ENCODE measurements at places on chromosomes 12 and 14.

- DNase-seq, result no peak
Measured at GRCh38 chr12:91944637-91945036, 201.0 kb downstream of the BTG1 start.

- no peak for DNase-seq
Measured at GRCh38 chr12:22283508-22283907, 51.0 kb downstream of the ST8SIA1 start.

- no peak for DNase-seq
Measured at GRCh38 chr12:16622338-16622737, 16.4 kb upstream of the LMO3 start.

DNA sequence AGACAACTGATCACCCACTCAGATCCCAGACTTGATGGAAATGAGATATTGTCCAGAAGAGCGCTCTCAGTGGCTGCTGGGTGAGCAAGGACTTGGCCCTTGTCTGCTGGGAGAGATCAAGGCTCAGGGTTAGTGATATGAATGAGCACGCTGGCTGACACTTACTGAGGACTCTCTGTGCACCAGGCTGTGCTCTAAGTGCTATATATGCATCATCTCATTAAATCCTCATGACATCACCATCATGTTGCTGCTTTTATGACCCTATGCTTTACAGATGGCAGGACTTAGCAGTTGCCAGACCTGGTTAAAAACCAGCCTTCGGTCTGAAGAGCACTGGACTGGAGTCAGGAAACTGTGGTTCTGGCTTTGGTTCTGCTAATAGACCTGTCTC, 260.9 kb downstream of the VRK1 start:
- no peak for DNase-seq

DNA sequence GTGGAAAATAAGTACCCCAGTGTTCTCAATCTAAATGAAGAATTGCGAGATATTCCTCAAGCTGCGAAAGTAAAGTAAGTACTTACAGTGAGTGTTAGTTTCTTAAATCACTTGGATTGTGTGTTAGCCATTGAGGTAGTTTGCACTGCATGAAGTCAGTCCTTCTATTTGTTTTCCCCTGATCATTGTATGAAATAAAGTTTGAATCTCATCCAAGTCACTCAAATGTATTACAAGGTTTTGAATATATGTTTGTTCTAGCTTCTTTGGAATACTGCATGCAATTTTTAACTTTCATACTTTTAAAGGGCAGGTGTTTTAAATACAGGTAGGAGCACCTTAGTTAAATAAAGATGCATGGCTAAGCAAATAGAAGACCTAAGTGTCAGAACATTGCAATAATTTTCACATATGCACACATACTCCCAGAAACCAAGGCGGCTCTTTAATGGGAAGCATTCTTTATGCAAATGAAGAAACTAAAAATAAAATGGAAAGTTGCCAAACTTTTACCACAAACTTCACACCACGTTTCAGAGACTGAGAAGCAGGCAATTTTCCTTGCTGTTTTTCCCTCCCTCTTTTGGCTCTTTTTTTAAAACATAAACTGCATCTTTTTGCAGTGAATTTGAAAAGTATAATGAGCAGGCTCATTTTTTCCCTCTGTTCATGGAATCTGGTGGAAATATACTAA, 105.6 kb downstream of the GPR135 start:
- no peak for DNase-seq

DNA sequence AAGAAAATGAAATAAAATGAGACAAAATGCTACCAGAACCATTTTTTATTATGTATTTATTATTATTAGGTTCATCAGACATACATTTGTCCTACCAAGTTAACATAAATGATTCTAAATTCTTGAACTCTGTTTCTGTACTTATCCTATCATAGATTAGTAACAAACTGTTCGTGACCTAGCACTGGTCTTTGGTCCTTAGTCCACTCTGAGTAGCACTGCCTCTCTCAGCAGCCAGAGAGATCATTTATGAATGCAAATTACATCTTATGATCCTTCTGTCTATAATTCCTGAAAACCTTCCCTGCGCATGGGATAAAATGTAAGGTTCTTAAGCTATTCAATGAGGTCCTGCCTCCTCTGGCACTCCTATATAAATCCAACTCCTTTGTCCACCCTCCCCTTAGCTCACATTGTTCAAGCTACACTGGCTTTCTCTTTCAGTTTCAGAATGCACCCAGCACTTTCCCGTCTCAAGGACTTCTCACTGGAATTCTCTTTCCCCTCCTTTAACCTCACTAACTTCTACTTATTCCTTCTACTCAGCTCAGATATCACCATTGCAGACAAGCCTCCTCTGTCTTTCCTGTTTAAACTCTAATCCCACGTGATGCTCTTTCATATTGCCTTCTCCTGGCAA, 17.1 kb downstream of the PDZRN4 start:
- no peak for DNase-seq

- peak; percentile 15 for DNase-seq
Measured at GRCh38 chr12:26017484-26018211, 59.2 kb downstream of the RASSF8 start.

DNA sequence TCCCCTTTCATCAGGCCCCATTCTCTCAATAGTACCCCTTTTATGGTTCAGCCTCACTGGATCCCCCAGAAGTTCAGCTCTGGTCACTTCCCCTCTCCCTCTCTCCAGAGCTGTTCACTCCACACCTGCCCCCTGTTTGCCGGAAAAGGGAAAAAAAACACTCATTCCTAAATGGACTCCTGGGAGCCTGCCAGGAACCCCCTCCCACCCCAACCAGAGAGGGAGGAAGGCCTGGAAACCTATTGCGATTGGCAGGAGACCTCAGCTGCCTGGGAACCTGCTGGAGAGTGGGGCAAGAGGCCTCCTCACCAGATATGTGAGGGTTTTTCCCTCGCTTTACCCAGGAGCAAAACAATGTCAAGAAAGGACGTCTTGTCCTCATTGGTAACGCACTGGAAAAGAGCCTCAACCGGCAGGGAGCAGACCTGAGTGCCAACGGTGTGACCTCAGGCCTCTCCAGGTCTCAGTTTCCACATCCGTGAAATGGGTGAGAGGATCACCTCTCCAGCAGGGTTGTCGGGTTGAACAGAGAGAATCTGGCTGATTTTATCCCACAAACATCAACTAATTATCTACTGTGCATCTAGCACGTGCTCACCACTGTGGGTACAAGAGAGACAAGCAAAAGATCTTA, 4.6 kb downstream of the DTX1 start:
- no peak for DNase-seq

GRCh38 chr14:93784878-93785277, 3.4 kb downstream of the PRIMA1 start:
- DNase-seq, result no peak

DNA sequence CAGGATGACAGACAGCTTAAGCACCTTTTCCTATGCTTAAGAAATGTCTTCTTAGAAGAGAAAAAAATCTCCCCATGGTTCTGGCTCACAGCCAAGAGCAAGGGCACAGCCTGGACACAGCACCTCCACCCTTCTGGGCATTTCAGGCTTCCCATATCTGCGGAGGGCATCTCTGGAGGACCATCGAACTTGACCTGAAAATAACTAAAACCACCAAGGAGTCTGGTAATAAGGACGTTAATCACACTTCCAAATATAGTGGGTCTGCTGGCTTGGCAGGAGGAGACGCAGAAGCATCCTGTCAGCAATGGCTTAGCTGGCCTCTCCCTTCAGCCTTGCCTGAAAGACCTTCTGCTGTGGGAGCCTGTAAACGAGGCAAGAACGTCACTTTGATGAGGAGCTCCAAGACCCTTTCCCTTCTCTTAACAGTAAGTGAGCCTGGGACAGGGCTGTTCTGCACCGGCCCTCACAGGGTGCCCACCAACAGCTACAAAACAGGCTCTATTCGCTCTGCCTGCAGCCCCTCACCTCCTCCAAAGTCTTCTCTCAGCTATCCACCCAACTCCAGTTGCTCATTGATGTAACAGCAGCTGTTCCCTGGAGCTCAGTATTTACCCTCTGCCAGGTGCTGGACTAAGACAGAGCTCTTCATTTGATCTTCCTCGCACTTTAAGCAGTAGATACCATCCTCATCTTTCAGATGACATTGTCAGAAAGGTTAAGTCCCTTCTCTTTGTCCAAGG, 13.2 kb downstream of the SETD3 start:
- no peak for DNase-seq

DNA sequence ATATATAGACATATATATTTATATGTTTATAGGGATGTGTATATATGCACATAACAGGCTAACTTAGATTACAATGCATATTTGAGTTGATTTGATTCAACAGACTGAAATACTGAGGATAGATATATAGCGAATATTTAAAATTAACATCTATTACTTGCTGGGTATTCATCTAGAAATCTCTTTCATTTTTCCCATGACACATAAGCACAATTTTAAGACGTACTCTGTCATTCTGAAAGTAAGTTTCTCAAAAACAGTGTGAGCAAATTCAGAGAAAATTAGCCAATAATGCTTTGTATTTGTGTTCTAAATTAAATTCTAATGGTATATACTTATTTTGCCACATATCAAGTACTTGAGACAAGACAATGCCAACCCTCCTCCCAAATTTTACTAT, 907.5 kb upstream of the MDGA2 start:
- no peak for DNase-seq

DNA sequence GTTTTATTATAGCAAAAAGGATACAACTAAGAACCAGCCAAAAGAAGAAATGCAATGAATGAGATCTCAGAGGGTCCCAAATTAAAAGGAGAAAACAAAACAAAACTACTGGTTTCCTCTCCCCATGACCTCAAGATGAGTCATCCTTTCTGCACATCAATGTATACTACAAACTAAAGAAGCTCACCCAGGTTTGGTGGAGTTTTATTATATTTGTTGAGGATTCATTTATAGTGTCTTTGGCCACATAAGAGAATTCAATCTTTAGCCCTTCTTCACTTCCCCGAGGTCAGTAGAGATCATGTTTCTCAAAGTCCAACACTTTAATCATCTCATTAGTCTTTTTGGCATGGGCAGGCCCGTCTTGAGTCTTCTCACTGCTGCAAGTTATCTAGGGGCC, 210.6 kb downstream of the SLC6A15 start:
- DNase-seq, result no peak

DNA sequence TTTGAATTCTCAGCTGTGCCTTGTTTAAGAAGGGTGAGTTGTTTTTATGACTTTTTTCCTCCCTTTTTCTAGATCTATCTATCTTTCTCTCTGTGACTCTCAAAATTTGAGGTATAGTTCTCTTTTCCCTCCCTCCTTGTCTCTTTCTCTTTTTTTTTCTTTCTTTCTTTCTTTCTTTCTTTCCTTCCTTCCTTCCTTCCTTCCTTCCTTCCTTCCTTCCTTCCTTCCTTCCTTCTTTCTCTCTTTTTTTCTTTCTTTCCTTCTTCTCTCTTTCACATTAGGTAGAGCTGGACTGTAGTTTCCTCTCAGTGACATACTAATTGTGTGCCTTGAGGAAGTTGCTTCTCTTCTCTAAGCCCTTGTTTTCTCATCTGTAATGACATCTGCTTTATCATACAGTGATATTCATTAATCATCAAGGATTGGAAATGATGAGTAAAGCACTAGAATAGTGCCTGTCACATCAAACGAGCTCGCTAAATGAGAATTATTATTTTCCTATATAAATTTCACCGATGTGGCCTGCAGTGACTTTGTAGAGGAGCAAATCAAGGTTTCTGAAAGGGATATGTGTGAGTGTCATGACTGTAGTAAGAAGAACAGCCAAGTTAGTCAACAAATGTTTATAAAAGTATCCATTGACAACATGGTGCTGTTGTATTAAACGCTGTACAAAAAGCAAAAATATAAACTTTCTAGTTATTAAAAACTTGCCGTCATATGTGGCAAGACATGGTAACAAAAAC, 78.9 kb upstream of the SLC38A2 start:
- DNase-seq, result no peak

- peak; percentile 91 for DNase-seq
Measured at GRCh38 chr12:6423267-6424007, 21.3 kb upstream of the CD27 start.

- no peak for DNase-seq
Measured at GRCh38 chr14:100146531-100147091, 12.8 kb downstream of the DEGS2 start.

GRCh38 chr12:32964981-32965585, 68.5 kb upstream of the PKP2 start:
- no peak for DNase-seq

GRCh38 chr12:795305-795704, 42.9 kb downstream of the WNK1 start:
- DNase-seq, result peak; percentile 95

GRCh38 chr12:47973870-47974269, 10.5 kb downstream of the TMEM106C start:
- DNase-seq, result no peak

- DNase-seq, result no peak
Measured at GRCh38 chr12:58529114-58529665, 391.1 kb downstream of the LRIG3 start.

DNA sequence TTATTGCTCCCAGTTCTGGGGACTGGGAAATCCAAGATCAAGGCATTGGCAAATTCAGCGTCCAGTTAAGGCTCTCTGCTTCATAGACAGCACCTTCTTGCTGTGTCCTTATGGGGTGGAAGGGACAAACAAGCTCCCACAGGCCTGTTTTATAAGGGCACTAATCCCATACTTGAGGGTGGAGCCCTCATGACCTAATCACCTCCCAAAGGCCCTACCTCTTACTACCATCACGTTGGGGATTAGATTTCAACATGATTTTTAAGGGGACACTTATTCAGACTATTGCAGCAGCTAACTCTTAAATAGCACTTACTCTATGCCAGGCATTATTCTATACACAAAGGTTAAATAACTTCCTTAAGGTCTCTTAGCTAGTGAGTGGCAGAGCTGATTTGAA, 17.3 kb downstream of the TOGARAM1 start:
- no peak for DNase-seq

DNA sequence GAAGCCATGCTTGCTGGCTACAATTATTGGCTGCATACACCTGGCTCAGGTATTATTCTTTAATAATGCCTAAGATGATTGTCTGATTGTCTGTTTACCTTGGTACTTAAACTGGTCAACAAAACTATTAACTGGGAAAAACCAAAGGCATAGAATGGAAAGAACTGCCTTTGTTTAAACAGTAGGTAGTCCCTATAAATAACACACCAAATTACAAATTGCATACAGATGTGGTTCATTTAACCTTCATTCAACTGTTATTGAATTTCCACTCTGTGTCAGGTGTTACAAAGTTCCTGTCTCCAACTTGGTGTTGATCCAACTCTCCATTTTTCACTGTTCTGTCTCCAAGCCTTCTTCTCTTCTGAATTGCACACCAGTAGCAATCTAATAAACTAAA, 79.8 kb upstream of the FSCB start:
- DNase-seq, result no peak

- no peak for DNase-seq
Measured at GRCh38 chr14:46432516-46432915, 219.1 kb downstream of the RPL10L start.
